ENCODE measurements at places on chromosomes 4 and X.

- DNase-seq, result no peak
These were observed 639.8 kb upstream of the DIPK2B start for GRCh38 chrX:45840411-45840950.

GRCh38 chr4:57734104-57734670, 624.0 kb upstream of the IGFBP7 start:
- DNase-seq, result no peak

GRCh38 chr4:11597506-11597905, 168.8 kb upstream of the HS3ST1 start:
- DNase-seq, result no peak

GRCh38 chr4:7206911-7207567, 14.7 kb downstream of the SORCS2 start:
- no peak for DNase-seq

DNA sequence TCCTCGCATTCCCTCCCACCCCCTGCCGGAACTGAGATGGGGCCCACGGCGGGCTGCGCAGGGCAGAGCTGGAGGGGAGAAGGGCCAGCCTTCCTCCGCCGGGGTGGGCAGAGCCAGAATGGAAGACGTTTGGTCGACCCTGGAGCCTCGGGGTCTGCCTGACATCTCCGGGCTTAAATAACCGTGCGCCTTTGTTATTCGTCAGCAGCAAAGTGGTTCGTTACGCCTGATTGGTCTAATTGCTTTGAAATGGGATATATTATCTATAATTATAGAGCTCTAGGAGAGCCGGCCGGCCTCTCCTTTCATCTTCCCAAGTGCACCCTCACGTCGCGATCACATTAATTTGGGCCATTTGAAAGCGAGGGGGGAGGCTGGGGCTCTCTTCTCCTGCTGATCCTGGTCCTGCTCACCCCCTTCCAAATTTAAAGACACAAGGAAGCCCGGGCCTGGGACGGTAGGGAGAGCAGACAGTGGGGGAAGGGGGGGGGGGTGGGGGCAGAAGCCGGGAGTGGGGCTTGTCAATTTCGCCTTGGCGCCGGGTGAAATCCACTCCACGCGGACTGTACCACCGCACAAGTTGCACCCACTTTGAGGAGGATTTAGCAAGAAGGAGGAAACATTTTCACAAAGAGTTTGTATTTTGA, 4.7 kb upstream of the MSX1 start:
- DNase-seq, result no peak

DNA sequence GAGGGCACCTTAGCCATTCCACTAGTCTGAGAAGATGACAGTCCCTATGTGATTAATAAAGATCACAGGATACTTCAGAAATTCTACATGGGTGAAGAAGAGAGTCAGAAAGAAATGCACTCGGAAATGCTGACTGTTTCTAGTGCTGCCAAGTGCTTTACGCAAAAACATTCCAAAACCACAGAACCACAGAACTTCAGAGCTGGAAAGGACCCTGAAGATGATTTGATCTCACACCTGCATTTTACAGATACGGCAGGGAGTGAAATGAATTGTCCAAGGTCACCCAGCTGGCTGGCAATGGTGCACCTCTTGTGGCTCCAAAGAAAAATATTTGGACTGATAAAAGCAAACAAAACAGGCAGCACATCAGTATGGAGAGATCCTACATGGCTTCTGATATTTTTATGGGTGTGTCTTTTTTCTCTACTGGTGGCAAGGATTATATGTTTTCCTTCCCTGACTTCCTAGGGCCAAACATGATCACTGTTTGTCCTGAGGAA, 115.9 kb downstream of the MAML3 start:
- DNase-seq, result no peak

GRCh38 chrX:136273986-136274385, 22.8 kb upstream of the MAP7D3 start:
- DNase-seq, result no peak

GRCh38 chrX:139932073-139932900, 566 bp downstream of the ATP11C start:
- peak; percentile 13 for DNase-seq

GRCh38 chr4:144787365-144788258, 141.7 kb downstream of the HHIP start:
- DNase-seq, result no peak
